ENCODE measurements at places on chromosomes 5 and 9.

DNA sequence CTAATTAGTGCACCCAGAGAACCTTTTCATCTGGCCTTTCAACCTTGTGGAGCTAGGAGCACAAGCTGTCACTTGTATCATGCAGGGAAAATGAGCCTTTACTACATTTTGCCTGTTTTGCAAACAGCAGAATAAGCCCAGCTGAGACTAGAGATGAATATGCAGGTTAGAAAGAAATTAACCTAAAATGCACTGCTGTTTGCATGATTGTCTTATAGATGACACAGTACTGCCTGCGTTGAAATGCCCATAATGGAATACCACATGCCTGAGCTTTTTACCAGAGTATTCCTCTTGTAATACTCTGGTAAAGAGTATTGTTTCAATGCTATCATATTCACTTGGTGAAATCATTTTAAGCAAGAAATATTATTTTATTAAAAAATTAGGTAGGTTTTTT is 90.7 kb downstream of the SNX24 start:
- DNase-seq, result no peak

- peak; percentile 35 for DNase-seq
Measured at GRCh38 chr5:148998174-148998797, 64.6 kb downstream of the SH3TC2 start.

DNA sequence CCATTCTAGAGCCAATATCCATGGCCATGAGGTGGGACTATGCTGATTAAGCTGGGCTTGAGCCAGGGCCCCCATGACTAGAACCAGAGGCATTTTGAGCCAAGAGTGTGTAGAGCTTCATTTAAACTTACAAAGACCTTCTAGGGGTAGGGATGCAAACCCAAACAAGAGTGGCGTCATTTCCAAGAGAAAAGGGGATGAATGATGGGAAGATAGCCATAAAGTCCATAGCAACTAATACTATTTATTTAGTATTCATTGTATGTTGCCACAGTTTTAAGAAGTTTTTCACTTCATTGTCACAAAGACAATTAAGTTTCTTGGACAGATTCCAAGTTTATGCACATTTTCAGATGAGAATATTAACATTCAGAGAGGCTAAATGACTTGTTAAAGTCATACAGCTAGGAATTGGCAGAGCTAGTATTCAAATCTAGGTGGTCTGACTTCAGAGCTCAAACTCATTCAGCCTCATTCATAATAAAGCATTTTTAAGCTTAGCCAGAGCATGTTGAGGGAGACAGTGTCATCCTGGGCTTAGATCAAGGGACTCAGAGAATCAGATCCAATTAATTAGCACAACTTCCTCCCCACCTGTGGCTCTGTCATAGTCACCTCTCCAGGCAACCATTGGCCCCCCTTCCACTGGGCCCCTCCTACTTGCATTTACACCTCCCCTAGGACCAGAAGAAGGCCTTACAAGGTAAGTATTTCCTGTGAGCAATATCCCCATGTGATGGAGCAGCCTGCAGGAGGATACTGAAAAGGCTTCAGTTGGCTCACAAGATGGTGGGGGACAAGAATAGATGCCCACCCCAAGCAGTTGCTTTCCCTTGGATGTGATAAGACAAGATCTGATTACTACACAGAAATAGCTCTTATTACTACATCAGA is 95.0 kb upstream of the PCSK1 start:
- no peak for DNase-seq

DNA sequence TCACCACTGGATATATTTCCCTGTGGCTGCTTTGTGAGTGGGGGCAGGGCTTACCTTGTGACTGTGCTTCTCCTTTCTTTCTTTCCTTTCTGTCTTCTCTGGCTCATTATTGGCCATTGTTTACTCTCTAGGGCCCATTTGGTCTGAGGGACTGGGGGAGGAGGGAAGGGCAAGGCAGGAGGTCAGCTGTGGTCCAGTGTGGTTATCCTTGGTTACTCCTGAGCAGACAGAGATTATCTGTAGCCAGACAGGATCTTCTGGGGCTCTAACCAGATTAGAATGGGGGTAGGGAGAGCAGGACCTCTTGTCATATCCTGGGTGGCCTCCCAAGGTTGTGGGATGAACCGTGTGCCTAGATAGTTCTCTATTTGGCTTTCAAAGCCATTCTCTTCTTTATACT is 71.2 kb downstream of the ANKRD55 start:
- DNase-seq, result no peak

DNA sequence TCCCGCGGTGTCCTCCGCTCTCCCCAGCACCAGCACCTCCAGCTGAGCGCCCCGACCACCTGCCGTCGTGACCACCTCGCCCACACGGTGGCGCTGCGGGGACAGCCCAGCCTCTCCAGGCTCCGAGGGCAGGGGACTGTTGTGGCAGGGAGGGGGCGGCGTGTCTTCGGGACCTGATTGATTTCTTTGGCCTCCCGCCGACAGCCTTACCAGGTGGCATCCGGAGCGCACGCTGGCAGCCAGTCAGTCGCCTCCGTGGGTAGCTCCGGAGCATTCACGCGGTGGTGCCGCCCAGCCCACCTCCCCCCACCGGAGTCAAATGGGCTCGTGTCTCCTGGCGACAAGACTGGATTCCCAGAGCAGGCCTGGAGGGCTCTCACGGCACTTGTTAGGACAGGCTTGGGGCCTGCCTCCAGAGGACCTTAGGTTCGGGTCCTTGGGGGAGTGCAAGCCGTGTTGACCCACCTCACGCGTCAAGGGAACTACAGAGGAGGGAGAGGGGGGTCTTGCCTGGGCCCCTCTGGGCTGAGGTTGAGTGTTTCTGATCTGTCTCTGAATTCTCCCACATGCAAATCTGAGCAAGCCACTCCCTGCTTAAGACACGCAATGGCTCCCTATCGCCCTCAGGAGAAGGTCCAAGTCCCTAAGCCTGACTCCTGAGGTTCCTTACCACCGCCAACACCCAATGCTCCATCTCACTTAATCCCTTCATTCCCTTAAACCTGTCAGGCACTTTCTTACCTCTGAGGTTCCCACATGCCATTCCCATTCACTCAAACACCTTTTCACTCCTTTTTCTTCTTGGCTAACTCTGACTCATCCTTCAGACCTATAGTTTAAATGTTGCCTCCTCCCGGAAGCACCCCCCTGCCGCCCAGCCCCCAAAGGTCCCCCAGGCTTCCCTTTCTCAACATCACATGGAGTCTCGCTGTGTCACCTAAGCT is 51.2 kb upstream of the GGTA1 start:
- peak; percentile 82 for DNase-seq
